Hippocampal formation (tissue), 2 donors: ENCODE measurements at places on chromosomes 3 and 15.

GRCh38 chr3:99536555-99537314, 101.7 kb upstream of the COL8A1 start:
- DNase-seq, result no peak

DNA sequence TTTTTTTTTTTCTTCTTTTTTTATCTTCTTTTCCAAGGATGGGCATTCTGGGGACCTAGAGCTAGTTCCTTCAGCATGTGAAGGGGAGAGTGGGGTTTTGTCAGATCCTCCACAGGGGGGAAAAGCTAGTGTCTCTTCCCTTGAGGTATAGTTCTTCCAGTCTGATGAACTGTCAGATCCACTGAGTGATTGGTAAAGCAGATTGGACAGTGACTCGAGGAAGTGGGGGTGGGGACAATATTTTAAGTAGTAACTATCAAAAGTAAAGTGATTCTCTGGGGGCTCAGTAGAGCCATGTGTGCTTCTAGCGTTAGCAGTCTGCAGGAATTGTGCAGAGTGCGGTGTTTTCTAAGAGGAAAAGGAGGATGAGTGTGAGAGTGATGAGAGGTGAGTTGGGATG, 62.0 kb upstream of the TRIM71 start:
- DNase-seq, result no peak

- no peak for DNase-seq
Measured at GRCh38 chr3:13688034-13688433, 139.1 kb downstream of the FBLN2 start.

- DNase-seq, result no peak
Measured at GRCh38 chr3:138717348-138717747, 108.8 kb downstream of the FAIM start.

GRCh38 chr3:94307588-94307987, 244.7 kb downstream of the NSUN3 start:
- no peak for DNase-seq

GRCh38 chr15:49041426-49041825, 4.8 kb downstream of the SECISBP2L start:
- DNase-seq, result no peak
